Stimulated activated CD8-positive, alpha-beta memory T cell treated with anti-CD3 and anti-CD28 coated beads, Interleukin-4, amount 100 ng/mL, for 4 hours (primary cell): ENCODE measurements at places on chromosomes 6 and 20.

DNA sequence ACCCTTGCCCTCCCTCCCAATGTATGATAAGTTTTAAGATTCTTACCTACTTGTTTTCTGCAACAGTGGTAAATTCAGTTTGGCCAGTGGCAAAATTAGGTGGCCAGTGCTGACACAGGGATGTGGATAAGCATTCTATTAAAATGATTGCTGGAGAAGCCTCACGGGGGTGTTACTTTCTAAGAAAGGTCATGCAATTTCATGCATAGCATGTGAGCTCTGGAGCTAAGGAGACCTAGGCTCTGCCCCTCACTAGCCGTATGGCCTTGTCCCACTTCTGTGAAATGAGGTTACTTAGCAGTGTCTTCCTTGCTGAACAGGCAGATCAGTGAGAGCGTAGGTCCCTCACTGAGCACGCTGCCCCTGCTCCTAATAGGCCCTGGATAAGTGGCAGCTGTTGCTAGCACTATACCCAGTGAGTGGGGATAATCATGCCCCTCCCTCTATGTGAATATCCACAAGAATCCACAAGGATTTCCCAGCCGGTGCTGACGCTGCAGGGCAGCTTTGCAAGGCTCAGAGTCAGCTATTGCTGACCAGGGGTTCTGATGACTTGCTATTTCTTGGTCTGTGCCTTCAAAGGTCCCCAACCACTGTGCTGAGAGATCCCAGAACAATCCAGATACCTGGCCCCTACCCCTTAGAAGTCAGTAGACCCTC lies 86.5 kb upstream of the MRPS10 start:
- DNase-seq = no peak

- no peak for DNase-seq
Observed at GRCh38 chr6:27062755-27063154, 184.7 kb upstream of the PRSS16 start.

DNA sequence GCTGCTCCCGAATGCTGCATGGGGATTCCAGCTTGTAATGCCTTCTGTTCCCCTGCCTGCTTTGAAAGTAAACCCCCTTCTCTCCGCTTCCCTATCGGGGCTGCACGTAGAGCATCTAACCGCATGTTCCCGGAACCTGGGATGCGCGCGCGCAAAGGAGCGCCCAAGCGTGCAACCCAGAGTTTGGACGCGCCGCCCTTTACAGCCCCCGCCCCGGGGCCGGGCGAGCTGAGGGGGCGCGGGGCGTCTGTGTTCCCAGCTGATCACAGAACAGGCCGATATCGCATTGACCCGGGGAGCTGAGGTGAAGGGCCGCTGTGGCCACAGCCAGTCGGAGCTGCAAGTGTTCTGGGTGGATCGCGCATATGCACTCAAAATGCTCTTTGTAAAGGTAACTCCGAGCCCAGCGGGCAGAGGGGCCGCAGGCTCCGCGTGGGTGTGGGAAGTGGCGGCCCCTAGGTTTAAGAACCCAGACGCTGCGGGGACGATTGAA lies 1.4 kb downstream of the LAMP5 start:
- DNase-seq = no peak

- no peak for DNase-seq
Observed at GRCh38 chr6:48134246-48134645, 23.2 kb upstream of the PTCHD4 start.

DNA sequence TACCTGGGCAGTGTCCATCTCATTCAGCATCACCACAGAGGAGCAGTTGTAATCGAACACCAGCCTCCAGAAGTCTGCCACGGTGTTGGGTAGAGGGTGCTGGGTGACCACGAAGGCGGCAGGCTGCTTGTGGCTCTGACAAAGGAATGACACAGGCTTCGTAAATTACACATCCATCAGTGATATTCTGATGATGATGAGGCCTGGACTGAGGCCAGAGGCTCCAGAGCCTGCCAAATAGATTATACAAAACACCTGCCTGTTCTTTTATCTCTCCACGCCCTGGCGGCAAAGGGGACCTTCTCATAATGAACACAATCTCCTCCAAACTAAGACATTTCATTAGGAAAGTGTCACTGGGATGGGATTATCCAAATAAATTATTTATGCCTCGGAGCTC lies 480.2 kb upstream of the CHD6 start:
- DNase-seq = no peak
